ENCODE measurements at places on chromosomes 12 and 14.

- DNase-seq = no peak
Observed at GRCh38 chr14:51701951-51702350, 50.2 kb downstream of the FRMD6 start.

- DNase-seq = no peak
Observed at GRCh38 chr12:95633049-95633731, 81.9 kb upstream of the USP44 start.

DNA sequence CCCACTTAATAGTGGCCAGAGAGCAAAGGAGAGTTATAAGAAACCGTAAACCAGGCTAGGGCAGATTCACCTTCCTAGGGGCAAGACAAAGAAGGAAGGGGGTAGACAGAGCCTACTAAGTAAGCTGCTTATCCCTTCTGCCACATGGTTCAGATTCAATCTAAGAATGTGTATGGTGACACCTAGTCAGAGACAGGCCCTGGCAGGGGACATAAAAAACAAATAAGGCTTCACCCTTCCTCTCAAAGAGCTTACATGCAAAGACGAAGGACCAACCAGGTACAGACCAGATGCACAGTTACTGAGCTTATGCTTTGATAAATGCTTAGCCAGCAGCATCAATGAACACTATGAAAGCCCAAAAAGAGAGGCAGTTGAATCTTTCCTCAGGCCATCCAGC lies 4.4 kb downstream of the CYP27B1 start:
- DNase-seq = no peak

GRCh38 chr14:88695870-88696269 lies 96.9 kb downstream of the EML5 start:
- DNase-seq = no peak

DNA sequence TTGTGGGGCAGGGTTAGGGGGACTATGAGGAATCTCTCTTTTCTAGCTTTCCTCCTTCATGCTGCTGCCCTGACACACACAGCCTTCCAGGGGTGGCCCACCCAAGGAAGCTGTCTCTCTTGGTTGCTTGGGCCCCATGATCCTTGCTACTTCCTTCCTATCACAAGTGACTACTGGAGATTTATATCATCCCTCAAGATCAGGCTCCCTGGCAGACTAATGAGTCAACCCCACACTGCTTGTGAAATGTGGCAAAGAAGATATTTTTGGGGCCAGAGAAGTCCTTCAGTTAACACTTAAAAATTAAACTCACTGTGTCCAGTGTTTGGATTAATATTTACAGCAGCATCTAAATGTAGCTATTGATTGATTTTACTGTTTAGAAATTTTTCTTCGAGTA lies 1.5 kb downstream of the OR4E1 start:
- DNase-seq = no peak

DNA sequence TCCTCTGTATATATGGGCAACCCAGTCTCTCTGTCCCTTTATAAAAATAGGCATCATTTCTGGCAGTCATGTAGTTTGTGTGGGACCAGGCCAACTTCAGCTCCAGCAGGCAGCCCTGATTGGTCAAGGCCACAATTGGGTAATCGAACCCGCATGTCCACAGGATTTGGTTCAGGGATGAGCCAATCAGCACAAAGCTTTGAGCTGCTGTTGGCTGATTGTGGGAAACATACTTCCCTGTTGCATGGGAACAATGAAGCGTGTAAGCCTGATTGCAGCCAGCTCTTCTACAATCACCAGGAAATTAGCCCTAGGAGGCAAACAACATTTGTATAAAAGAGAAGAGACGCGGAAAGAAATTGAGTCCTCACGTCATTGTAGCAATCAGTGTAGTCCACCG lies 328.6 kb downstream of the PCNX1 start:
- no peak for DNase-seq

DNA sequence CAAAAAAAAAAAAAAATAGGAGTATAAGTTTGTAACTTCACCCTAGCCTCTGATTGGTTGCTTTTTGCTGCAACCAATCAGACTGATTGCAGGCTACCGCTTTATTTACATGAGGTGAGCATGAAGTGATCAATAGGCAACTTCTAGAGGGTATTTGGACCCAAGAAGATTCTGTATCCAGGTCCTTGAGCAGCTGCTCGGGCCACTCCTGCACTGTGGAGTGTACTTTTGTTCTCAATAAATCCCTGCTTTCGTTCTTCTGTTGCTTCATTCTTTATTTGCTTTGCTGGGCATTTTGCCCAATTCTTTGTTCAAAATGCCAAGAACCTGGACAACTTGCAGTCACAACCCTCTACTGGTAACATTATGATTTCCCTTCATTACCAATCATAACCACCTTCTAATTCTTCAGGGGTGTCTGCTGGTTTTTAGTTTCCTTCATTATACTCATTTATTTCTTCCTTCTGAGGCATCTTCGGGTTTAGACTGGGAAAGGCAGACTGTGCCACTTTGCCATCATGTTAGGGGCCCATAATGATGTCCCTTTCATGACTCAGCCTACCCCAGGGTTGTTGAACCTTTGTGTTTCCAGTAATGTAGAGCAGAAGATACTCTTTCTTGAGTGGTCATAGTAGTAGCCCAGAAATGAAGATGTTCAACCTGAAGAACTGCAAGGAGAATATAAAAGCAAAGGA lies 43.4 kb upstream of the LIMA1 start:
- DNase-seq = no peak
